ENCODE measurements at places on chromosomes 3 and 15. TPM values are rescaled to one million over a fixed set of nuclear protein-coding genes. Genes with fewer than 3 reads are reported as not detected.

Gene NR2E3
- total RNA-seq = not detected

DNA sequence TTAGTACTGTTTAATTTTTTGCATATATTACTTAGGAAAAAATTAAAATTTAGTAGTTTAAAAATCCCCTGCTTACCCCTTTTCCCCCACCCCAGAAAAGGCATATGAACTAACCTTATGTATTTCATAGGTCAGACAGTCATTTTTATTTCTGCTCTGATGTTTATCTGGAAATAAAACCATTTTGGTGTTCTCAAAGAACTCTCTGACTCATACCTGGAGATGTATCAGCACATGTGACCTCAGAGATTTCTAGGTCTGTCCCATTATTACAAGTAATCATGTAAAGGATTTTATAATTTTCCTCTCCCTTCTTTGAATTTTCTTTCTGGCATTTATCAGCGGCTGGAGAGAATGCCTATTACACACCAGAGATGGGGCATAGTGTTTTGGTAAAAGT lies 14.1 kb upstream of the CCR8 start:
- DNase-seq = no peak

Gene CHRM5
- not detected for total RNA-seq

Gene SLC27A2
- not detected for total RNA-seq

- DNase-seq = no peak
Measured at GRCh38 chr3:95883801-95884200, 930.6 kb upstream of the EPHA6 start.

Measured in cardiac septum (tissue), 1 donor.